ENCODE measurements at places on chromosomes 1 and 21. TPM values are rescaled to one million over a fixed set of nuclear protein-coding genes. Genes with fewer than 3 reads are reported as not detected.

The TTC39A gene
- 0.98 TPM for total RNA-seq

The SPATC1L gene
- total RNA-seq = not detected

The ADPRS gene
- total RNA-seq = 28.5 TPM

The CNN3 gene
- 48.0 TPM for total RNA-seq

The LMX1A gene
- total RNA-seq = not detected

The NOTCH2 gene
- total RNA-seq = 24.1 TPM

The CD34 gene
- total RNA-seq = not detected

The OSCP1 gene
- 5.8 TPM for total RNA-seq

The BARHL2 gene
- total RNA-seq = not detected

The PPM1J gene
- total RNA-seq = 1.2 TPM

The LIN28A gene
- not detected for total RNA-seq

The SPRR2B gene
- not detected for total RNA-seq

The SLC35F3 gene
- 5.8 TPM for total RNA-seq

The ENAH gene
- total RNA-seq = 77.0 TPM
